ENCODE measurements at places on chromosomes 1 and 21.
A peak's percentile ranks its signal among the peaks of the same experiment; 100 is the strongest.

- DNase-seq = no peak
Observed at GRCh38 chr21:14096172-14096571, 114.6 kb downstream of the LIPI start.

- DNase-seq = no peak
Observed at GRCh38 chr1:91171898-91172297, 150.1 kb upstream of the ZNF644 start.

- DNase-seq = no peak
Observed at GRCh38 chr1:211579440-211580302, 710 bp upstream of the SLC30A1 start.

GRCh38 chr1:30523055-30524020 lies 200.0 kb downstream of the MATN1 start:
- DNase-seq = no peak

DNA sequence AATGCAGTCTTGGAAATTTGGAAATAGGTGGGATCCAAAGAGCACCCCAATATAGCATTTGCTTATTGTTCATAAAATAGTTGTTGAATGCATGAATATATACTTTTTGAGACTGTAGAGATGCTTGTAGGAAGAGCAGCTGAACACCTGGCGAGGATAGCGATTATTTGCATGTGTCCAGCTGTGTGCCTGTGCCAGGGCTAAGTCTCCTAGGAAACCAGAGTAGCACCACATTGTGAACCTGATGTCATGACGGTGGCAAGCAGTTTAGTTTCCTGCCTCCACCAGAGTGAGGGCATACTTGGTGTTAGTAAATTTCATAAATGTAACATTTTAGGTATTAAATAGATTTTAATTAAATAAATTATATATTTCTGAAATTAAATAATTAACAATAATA lies 37.3 kb upstream of the IRF2BP2 start:
- no peak for DNase-seq

DNA sequence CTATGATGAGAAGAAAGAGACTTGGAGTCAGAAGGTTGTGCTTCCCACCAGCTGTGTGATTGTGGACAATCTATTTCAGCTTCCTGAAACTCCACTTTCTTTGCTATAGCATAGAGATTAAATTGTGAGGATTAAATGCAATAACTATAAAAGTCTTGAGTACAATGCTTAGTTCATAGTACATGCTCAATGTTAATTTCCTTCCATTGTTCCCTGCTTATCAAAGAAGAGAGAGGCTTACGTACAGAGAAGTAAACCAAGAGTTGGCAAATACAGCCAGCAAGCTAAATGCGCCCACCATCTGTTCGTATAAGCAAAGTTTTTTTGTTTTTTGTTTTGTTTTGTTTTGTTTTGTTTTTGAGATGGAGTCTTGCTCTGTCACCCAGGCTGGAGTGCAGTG lies 317.9 kb upstream of the NFIA start:
- no peak for DNase-seq

DNA sequence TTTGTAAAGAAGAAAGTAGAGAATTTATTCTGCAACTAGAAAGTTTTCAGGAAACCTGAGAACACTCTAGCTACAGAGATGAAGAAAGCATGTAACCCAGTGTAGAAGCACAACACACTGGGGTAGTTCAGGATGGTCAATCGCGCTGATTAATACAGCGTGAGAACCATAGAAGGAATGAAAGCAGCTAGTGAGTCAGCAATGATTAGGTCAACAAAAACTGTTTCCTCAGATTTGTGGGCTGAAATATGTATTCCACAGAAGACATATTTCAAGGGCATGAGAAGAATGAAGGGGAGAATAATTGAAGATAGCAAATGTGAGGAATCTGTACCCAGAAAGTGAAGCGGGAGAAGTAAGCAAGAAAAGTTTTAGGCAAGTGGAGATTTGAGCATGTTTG lies 97.8 kb upstream of the ADGRL2 start:
- DNase-seq = no peak

- no peak for DNase-seq
Observed at GRCh38 chr1:98991127-98992012, 13.3 kb downstream of the PLPPR5 start.

DNA sequence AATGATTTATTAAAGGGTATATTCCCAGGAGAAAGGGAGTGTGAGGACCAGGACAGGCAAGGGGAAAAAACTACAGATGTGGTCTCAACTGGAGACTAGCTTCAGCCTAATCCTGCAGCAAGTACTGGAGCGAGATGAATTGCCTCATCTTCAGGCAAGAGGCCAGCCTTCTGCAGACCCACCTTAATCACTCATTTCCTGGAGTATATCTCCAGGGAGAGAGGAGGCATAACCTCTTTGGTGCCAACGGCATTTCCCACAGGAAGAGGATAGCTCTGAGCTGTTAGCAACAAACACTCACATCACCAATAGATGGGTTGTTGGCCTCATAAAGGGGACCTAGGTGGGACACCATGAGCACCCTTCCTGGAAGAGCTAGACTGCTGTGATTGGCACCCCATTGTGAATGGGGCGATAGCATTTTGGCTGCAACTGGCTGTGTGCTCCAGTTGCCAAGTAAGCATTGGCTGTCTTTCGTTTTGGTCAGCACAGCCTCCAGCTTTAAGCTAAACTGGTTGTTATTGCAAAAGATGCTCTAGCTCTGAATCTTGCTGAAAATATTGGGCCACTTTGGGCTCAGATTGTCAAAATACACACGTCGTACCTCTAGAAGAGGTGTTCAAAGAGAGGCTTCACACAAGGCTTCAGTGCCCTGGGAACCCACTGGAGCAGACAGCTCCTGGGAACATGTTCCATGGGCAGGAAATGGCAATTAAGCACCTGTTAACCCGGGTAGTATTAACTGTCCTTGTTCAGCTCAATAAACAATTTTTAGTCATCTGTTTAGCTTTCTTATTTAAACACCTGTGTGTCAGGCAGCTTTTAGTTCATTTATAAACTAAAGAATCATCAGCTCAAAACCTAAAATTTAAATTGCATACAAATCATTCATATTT lies 314.8 kb upstream of the C1orf87 start:
- DNase-seq = no peak

DNA sequence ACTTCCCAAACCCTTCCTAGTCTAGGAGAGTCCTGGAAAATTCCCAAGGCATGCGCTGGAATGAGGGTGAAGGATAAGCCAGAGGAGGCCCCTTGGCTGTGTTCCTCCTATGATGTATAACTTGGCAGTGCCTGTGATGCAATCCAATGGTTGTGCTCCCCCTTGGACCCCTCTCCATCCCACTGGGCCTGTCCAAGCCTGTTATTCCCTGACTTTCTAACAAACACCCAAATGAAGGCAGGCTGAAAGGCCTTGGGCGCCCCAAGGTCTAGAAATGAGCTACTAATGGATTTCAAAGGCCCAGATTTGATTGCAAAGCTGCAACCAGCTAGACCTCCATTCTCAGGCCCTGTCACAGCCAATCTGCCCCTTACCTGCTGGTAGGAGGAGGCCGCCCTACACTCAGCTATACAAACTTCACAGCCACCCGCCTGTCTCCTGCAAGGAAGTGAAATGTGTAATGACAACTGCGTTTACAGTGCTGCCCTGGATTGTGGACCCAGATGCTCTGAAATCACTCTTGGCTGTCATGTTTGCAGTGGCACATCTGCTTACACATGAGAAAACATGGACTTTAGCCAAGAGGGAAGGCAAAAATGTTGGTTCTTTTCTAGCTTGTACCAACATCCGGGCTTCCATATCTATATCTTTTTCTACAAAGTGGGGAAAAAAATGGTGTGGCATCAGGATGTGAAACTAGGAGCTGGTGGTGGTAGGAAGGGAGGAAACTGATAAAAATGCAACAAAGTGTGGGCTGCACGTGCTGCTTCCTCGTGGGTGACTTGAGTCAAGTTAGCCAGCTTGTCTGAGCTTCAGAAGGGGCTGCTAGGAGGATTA lies 130.4 kb downstream of the TRABD2B start:
- no peak for DNase-seq

- DNase-seq = no peak
Observed at GRCh38 chr1:78275906-78276685, 214.7 kb upstream of the PTGFR start.

DNA sequence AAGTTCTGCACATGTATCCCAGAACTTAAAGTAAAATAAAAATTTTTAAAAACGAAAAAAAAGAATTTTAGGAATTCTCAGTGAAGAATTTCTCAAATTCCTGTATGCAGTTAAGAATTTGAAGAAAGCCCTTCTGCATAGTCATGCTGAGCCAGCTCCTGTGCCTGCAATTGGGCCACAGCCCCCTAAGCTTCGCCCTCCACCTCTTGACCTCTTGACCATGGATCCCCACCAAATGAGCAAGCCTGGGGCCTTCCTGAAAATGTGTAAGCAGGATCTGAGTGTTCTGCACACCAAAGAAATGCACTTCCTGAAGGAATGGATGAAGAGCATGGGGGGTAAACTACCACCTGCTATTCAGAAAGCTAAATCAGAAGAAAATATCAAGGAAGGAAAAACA lies 52.0 kb downstream of the NBPF6 start:
- DNase-seq = no peak

- DNase-seq = no peak
Observed at GRCh38 chr1:213507472-213508223, 456.6 kb downstream of the RPS6KC1 start.

DNA sequence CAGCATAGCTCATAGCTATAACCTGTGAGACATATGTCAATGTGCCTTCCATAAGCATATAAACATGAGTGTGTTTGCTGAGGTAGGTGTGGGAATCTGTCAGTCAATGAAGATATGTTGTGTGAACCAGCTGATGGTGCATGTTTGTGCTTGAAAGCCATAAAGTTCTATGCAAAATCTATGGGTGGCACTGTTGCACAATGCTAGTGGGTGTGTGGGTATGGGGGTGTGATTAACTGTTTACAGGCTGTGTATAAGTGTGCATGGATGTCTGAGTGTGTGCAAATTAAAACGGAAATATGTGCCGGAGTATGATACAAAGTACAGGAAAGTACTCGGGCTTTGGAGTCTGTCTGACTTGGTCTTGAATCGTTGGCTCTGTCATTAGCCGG lies 1.0 kb upstream of the ATP2B4 start:
- peak; percentile 42 for DNase-seq

DNA sequence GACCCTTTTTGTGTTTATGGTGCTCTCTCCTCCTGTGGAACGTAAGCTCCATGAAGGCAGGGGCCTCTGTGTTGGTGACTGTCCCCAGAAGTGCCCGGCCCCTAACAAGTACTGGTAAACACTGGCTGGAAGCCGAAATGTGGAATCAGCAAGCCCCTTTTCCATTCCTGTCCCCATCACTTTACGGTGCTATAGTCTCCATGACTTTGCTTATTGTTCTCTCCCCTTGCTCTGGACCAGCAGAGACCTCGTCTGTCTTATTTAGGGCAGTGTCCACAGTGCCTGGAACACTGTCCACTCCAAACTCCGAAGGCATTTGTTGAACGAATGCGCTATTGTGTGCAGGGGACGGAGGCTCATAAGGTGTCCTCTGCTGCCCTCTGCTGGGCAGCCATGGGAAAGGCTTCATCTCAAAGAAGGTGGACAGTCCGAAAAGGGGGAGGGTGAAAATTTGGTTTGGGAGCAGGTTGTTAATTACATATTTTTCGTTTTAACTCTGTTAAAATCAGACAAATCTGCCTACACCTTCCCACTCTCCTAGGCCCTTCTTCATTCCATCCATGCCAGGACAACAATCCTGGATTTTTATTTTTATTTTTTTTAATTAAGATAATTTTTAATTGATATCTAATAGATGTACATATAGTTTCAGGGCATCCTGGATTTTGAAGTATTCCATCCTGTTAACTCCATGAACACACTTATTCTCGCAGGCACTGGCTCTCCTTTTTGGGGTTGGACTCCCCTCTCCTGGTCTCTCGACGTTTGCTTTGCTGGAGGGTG lies 115.6 kb downstream of the PGBD5 start:
- DNase-seq = peak; percentile 58

- no peak for DNase-seq
Observed at GRCh38 chr1:117049857-117050256, 10.3 kb upstream of the TTF2 start.

- no peak for DNase-seq
Observed at GRCh38 chr1:20587661-20588053, 1.2 kb upstream of the CDA start.

DNA sequence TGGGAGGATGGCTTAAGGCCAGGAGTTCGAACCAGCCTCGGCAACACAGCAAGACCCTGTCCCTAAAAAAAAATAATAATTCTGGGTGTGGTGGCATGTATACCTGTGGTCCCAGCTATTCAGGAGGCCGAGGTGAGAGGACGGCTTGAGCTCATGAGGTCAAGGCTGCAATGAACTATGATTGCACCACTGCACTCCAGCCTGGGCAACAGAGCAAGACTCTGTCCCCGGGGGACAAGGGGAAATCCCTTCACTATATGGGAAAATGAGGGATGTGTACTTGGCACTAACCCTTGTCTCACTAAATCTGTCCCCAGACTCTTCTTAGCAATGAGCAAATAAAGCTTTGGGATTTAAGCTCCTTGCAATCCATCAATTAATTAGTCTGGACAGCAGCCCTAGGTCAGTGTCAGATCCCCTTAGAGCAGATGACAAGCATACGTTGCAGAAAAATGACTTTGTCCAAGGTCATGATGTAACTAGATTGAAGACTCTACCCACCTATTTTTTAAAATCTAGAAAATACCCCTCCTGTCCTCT lies 9.4 kb downstream of the KDM5B start:
- no peak for DNase-seq

GRCh38 chr1:84972377-84972987 lies 24.4 kb downstream of the MCOLN2 start:
- no peak for DNase-seq

DNA sequence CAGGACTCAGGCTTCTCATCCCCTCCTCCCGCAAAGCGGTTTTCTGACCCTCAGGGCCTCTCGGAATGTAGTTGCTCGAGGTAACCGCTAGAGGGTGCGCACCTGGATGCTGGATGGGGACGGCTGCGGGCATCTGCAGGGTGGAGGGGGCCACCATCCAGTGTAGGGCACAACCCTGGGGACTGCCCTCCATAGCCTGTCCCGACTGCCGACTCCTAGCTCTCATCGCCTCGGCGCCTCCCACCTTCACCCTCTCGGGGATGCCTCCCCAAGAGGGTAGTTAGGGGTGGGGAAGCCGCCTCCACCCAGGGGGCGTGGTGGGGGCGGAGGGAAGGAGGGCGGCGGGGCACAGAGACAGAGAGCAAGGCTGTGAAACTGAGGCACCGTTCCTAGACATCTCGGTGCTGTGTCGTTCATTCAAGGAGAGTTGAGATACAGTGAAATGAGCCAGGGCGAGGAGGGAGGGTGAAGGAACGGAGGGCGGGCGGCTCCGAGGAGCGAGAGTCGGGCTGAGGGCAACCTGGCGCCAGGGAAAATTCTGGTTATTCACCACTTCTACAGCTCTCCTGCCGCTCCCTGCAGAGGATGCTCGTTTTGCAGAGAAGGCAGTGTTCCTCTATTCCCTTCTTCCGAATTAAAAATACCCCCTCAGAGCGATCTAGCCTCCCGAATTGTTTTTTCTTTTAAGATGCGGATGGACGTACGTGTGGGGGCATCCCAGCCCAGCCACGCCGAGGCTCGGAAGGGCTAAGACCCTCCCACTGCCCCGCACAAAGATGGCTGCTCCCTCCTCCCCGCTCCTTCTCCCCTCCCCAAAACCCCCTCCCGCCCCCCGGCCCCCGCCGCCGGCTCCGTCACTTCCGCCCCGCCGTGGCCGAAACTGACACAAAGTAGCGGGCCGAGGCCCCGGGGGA lies at the start of gene ATP8B2:
Gene ATP8B2, plus strand, starts transcription at position 857 of the 914 bp plus-strand sequence. CDS start 2,617 bp downstream, outside the sequence.
- peak; percentile 73 for DNase-seq

Data from T-helper 9 cell (primary cell).